ENCODE measurements at places on chromosomes 16 and 17. TPM values are rescaled to one million over a fixed set of nuclear protein-coding genes. Genes with fewer than 3 reads are reported as not detected.

ZSCAN10 gene
- not detected for total RNA-seq

SPATA22 gene
- not detected for total RNA-seq

SLC2A4 gene
- 7.6 TPM for total RNA-seq

NPIPA7 gene
- not detected for total RNA-seq

NEUROD2 gene
- not detected for total RNA-seq

UMOD gene
- total RNA-seq: not detected

DOC2B gene
- 29.7 TPM for total RNA-seq

CCL5 gene
- total RNA-seq: 13.8 TPM

CLEC18B gene
- total RNA-seq: not detected

Data from Peyer's patch (tissue), 4 donors.